ENCODE measurements at places on chromosomes 11 and 22. TPM values are rescaled to one million over a fixed set of nuclear protein-coding genes. Genes with fewer than 3 reads are reported as not detected.
A peak's percentile ranks its signal among the peaks of the same experiment; 100 is the strongest.

DNA sequence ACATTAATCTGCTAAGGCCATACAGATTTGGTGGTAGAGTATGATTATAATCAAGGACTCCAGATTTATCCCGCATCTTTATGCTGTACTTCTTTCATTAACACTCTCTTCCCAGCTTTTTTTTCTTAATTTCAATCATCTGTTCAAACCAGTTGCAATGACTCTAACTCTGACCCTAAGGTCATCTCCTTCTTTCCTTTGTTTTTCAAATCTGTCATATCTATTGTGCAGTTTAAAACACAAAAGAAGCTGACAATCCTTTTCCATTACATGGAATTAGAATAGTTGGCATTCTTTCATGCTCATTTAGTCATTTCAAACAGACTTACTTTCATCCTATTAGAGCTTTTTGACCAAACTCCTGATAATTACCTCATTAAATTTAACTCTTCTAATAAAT is 53.6 kb upstream of the GRM5 start:
- DNase-seq: no peak

- no peak for DNase-seq
Measured at GRCh38 chr22:40421941-40422340, 51.5 kb downstream of the SGSM3 start.

DNA sequence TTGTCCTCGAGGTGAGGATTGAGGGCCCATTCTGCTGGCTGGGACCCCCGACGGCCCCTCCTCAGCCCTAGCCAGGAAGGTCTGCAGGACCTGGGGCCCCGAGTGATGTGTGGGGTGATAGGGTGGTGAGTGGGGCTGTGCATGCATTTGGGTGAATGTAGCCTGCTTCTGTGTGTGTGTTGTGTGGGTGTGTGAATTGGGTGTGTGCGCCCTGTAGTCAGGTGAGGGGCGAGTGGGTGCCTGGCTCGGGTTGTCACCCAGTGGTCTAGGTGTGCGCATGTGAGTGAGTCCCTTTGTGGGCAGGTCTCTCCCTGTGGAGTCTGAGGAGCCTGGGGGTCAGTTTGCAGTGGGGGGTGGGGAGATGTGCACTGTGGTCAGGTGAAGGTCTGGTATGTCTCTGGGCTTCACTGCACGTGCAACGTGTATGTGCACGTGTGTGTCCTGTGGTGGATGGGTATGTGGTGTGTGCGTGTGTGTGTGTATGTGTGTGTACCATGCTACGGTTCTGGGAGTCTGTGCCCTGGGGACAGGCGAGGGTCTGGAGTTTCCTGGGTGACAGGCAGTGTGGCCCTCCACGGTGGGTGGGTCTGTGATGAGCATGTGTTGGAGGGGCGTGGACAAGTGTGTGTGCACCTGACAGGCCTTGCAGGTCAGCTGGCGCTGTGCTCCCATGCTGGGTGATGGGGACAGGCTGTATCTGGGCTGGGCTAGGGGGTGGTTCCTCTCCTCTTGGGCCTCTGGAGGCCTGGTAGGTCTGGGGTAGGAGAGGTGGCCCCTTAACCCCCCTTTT is 1.0 kb downstream of the TMEM151A start:
- DNase-seq: no peak

Gene RAC2
- 12.5 TPM for total RNA-seq

GRCh38 chr11:128715691-128716561 is 22.1 kb downstream of the FLI1 start:
- peak; percentile 51 for DNase-seq

DNA sequence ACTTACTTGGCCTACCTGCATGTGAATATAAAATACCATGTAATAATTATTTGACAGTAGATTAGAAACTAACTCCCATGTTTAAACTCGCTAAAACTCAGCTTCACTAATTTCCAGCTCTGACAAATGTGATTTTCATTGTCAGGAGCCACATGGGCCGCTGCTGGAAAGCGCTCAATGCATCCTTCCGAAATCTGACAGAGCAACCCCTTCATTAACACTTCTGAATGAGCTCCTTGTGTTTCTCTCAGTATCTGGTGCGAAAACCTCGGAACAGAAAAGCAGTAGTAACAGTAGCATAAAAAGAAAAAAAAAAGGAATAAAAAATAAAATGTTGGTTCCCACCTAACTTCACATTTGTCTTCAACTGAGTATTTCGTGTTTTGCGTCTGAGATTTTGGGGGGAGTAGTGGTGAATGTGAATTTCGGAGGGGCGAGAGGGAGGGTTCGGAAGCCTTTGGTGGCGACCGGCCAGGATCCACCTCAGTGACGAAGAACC is 710 bp downstream of the MTCH2 start:
- DNase-seq: no peak

All from left cardiac atrium (tissue), 4 donors.